ENCODE measurements at places on chromosomes 16 and 17.

DNA sequence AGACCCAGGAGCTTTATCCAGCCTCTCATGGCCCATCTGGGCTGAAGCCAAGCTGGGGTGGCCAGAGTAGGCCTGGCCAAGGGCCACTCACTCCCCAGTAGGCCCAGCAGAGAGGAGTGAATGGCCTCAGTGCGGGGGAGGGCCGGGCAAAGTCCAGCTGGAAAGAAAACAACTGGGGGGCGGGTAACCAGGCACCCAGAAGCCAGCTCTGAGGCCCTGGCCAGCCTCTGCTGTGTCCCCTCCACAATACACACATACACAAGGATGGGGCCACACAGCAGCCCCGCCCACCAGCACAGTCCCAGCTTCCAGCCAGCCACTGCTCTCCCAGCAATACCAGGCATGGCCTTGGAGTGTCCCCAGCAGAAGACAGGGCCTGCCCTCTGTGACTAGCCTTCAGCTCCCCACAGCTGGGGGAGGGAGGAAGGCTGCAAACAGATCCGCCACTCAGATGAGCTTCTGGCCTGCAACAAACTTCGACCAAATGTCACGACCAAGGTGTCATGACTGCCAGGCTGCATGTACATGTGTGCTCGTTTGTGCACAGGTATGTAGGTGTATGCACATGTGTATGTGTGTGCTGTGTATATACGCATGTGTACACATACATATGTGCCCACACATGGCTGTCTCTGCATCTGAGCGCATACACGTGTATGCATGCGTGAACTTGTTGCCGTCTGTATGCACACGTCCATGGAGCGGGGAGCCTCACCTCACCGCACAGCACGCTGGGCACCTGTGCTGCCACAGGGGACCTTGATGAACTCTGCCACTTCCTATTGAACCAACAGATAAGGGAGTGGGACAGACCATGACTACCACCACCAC is 5.0 kb downstream of the CARHSP1 start:
- no peak for DNase-seq

DNA sequence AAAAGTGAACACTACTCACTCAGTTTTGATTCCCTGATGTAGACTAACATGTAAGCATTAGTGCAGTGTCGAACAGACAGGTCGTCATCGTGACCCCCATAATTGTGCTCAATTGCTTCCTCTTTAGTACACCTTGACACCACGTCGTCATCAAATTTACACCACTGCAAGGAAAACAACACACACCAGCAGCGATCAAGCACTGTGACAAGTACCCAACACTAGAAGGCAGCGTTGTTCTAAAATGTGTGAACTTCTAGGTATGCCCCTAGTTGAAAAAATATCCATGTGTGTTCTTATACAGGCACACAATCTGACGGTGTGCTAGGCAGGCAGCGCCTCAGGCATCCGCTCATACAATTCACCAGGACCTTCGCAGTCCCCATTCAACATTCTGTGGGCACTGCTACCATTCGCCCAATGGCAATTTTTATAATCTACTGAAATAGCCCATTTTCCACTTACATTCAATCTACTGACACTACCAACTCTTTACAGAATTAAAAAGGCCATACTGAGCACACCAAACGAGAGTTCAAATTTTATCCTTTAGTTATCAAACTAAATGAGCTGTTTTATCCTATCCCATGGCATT is 23.1 kb downstream of the LITAFD start:
- DNase-seq, result no peak

DNA sequence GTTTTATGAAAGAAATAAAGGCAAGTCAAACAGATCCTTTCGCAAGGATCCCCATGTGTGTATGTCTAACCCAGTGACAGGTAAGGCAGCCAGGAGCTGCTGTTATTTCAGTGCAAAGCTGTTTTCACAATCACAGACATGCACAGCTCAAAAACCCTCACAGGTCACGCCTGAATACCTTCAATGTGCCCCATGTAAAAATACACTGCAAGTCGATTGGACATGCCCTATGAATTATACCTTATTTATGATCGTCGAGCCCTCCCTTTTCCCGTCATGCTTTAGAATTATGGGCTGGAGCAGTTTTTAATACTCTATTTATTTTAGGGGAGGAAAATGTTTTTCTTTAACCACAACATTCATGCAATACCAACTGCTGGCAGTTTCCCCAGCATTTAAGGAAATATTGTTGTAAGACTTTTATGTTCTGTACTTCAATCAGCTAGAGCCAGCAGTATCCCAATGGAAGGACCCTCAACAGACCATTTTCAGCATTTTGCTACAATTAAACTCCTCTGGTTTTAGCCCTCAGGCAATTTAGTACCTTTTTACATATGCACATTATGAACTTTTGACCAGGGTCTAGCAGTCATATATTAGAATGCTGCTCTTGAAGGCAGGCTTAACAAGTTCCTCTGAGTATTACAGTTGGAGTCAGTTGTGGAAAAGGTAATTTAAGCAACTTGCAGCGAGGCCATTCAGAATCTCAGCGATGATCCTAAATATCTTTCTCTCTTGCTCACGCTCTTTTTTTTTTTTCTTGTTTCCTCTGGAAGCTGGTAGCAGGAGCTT is 362.2 kb downstream of the WWOX start:
- DNase-seq, result no peak

- no peak for DNase-seq
These were observed 59.0 kb downstream of the ANKFY1 start for GRCh38 chr17:4204710-4205173.

DNA sequence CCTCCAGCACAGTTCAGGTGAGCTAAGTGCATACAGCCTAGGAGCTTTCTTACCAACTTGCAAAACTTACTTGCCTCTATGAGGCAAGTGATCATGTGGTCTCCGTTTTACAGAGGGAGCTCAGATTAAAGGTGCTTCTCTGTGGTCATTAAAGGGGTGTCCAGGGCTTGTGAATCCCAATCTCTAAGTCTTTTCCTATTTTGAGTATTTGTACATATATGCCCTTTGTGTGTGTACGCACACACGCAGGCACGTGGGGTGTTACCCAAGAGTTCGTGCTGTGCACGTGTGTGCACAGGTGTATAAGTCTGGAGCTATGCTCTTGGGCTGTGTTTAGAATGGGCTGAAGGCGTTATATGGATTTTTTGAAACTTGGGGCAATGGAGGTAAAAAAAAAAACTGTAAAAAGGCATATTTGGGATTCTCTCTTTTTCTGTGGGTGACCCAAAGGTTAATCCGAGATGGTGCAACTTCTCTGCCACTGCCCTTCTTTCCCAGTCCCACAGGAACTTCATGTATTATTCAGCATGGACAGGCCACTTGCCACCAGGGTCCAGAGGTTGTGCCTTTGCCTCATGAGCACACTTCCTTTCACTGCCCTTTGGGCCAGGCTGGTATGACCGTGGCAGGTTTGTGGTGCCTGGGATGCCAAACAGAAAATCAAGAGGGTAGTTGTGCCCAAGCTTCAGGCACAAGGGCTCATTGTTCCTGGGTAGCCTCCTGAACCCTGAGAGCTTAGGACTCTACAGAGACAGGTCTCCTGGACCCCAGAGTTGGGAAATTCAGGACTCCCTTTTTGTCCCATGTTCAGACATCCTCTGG is 1.5 kb downstream of the ABCC3 start:
- DNase-seq, result no peak

All from activated CD8-positive, alpha-beta T cell treated with anti-CD3 and anti-CD28 coated beads for 36 hours (primary cell).